ENCODE measurements at places on chromosomes 7 and 10.

GRCh38 chr10:12358863-12359564, 9.7 kb downstream of the CAMK1D start:
- no peak for DNase-seq

DNA sequence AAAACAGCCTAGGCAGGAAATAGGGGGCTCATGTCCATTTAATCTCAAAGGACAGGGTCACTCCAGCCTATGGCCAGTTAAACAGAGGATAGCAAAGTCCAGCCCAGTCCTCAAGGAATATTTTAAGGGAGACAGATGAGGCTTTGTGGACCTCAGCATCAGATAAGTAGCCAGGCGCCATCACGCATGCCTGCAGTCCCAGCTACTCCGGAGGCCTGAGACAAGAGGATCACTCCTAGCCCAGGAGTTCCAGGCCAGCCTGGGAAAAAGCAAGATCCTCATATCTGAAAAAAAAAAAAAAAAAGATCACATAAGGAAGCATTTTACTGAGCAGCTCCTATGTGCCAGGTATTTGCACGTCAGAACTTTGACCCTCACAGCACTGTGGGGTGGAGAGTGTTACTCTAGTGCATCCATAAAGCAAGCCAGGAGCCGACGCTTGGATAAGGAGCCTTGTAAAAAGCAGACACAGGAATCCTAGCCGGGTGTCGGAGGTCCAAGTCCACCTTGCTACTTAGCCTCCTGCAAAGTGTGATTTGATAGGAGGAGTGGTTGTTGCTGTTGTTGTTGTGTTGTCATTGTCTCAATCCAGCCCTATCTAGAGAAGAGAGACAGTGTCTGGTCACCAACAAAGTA, 61.8 kb upstream of the DOCK1 start:
- no peak for DNase-seq

GRCh38 chr10:105540381-105540780, 899.3 kb downstream of the SORCS3 start:
- DNase-seq, result no peak

DNA sequence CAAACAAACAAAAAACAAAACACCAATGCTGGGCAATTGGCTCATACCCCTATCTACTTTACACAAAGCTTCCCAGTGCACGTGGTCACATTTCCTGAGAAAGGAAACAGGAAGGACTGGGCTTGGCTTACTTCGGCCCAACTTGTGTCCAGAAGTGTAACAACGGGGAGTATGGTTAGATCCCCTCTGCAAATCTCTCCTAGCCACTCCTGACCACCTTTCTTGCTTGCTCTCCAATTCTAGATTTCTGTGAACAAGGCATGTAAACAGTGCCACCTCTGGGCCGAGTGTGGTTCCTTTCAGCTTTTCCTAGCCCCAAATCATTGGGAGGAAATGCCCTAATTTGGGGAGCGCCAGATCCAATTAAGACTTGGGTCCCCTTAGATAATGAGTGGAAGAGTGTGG, 21.0 kb upstream of the FRAT2 start:
- DNase-seq, result no peak

Data from stimulated activated CD4-positive, alpha-beta T cell treated with anti-CD3 and anti-CD28 coated beads, Interleukin-2, amount 100 ng/mL, for 4 hours (primary cell).